ENCODE measurements at places on chromosomes 11 and 22.

DNA sequence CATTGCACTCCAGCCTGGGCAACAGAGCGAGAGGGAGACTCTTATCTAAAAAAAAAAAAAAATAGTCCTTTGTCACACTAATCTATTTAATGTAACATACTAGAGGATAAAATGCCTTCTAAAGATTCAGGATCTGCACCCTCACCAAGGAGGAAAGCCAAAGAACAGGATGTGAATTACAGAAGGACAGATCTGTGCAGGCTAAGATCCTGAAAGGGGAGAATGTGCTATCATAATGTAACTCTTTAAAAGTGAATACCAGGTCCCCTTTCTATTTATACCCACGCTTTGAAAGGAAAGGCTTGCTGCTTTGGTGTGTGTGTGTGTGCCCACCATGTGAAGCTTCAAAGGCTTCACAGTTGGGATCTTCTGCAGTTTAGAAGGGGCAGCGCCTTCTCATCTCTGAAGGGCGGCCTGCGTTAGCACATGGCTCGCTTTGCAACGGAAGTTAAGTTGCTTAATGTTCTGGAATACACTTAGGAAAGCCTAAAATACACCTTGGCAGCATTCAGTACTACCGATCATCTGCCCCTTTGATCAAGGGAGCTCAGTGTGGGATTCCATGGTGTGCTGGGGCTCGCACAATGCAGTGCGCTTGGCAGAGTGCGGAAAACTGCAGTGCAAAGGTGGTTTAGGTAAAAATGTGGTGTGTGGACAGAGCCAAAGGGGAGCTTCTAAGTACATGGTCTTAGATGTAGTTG is 6.8 kb downstream of the CECR2 start:
- no peak for DNase-seq

GRCh38 chr11:85086504-85087284 is 540.5 kb downstream of the DLG2 start:
- DNase-seq = no peak

DNA sequence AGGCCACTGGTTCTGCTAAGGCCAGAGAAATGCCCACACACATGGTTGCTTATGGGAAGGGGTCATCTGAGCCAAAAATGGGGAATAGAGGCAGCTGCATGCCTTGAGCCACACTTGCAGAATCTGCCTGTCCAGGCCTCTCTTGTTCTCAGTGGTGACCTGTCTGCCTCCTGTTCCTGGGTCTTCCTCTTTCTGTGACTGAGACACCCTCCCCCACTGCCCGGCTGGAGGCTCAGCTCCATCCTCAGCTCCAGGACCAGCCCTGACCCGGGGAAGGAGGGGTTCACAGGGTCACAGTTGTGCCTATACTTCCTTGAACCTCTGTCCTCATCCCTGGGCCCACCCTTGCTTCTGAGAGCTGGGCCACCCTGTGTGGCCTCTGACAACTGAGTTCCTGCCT is 52.3 kb downstream of the CSF2RB start:
- no peak for DNase-seq

DNA sequence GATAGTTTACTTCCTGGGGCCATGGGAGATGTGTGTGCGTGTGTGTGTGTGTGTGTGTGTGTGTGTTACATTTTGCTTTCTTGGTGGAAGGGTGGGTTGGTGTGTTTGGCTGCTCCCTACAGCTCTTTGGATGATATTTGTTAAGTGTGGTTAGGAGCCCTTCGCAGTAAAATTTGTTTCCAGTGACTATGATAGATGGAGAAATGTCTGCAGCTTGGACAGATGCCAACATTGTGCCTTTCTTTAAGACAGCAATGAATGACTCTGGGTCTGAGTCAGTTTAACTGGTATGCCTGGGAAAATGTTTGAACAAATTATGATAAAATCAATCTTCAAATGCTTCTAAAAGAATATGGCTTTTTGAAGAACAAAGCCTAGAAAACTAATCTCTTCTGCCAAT is 102.7 kb upstream of the TRPC6 start:
- DNase-seq = peak; percentile 57

DNA sequence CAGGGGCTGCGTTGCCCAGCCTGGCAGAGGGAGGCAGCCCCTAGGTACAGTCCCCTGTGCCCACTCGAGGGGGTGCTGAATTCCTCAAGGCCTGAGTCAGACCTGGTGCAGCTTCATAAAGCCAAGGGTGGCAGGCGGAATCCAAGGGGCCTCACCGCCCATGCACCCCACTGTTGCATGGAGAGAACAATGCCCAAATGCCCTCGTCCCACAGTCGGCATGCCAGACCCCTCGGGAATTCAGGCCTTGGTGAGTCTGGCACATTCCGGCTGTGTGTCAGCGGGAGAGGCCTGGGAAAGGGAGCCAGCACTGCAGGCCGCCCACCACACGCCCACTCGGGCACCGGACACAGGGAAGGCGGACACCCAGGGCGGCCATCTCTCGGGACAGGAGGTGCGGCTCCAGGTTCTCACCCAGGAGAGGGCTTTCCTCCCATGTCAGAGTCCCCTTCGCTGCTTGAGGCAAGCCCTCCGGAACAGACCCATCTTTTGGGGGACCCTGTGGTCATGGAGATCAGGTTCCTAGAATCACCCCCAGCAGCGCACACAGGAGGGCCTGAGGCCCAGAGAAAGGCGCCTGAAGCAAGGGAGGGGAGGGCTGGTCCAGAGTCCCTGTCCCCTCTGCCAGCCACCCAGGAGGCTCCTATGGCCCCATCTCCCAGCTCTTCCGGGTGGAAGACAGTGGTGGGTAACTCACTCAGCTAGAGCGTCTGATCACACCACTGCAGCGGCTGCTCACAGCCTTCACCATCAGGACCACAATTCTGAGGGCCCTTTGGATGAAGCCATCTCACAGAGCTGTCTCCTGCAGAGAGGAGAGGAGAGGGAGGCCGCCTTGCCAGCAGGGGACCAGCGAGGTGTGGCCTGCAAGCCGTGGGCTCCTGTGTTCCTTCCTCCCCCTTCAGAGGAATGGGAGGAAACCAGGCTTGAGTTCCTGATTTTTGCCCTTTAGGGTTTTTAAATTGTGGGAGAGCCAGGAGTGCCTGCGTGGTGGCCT is 31.6 kb upstream of the KCNQ1OT1 start:
- DNase-seq = no peak

GRCh38 chr11:126500981-126501380 is 145.5 kb downstream of the ST3GAL4 start:
- no peak for DNase-seq

DNA sequence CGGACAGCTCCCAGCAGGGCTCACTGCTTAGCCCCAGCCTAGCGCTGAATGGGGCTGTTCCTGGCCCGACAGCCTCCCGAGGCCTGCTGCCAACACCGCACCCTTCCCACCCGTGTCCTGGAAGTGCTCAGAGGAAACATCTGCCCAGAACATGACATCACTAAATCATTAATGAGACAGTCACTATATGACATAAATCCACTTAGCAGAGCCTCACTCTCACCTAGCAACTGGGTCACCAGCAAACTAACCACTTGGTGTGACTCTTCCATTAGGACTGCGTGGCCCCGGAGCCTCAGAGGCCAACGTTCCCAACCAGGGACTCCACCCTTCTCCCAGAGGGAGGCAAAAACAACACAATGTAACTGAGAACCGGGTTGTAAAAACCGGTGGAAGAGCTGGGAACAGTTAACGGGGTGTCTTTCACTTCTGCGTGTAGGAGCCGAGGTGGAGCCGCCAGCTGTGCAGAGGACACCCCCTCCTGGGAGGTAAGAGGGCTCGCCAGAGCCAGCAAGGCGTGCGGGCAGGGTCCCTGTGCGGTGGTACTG is 21.4 kb upstream of the PACSIN2 start:
- DNase-seq = no peak

DNA sequence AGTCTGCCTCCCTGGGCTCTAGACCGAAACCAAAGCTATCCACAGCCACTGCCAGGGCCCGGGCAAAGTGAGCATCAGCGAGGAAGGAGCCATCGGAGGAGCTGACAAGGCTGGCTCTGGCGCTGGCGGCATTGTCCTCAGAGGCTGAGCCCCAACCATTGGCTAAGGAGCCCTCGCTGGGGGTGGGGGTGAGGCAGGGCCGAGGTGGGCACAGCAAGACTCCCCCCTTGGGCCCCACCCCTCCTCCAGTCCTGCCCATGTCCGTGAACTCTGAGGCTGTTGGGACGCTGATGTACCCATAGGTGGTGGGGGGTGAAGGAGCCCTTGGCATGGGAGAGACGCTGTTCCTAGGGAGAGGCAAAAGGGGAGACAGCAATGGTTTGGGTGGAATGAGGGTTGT is 11.2 kb downstream of the ROBO4 start:
- DNase-seq = peak; percentile 0

DNA sequence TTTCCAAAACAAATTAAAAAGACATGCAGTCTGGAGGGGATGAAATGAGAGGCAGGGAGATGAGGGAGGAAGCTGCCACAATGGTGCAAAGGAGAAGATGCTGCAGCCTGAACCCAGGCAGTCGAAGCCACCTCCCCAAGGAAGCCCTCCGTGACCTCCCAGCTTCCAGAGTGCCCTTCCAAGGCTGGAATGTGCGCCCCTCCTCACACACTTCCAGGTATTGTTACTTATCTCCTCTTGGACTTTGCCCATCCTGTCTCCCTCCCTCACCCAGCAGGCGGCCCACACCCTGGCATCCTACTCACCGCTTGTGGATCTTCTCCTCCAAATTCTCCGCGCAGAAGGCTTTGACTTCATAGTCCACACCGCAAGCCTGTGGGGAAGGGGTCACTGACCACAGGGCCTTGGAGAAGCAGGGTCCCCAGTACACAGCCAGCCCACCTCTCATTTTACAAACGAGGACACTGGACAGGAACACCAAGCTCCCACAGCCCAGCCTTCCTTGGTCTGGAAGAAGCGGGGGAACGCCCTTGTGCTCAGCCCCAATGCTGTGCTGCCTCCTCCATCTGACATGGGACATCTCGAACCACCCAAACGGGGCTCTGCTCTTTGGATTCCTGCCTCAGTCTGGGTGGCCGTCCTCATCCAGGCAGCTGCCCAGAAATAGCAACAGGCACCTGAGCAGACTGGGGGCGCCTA is 40.3 kb downstream of the TPBGL start:
- no peak for DNase-seq

GRCh38 chr11:134510233-134511040 is 98.4 kb upstream of the B3GAT1 start:
- peak; percentile 24 for DNase-seq

DNA sequence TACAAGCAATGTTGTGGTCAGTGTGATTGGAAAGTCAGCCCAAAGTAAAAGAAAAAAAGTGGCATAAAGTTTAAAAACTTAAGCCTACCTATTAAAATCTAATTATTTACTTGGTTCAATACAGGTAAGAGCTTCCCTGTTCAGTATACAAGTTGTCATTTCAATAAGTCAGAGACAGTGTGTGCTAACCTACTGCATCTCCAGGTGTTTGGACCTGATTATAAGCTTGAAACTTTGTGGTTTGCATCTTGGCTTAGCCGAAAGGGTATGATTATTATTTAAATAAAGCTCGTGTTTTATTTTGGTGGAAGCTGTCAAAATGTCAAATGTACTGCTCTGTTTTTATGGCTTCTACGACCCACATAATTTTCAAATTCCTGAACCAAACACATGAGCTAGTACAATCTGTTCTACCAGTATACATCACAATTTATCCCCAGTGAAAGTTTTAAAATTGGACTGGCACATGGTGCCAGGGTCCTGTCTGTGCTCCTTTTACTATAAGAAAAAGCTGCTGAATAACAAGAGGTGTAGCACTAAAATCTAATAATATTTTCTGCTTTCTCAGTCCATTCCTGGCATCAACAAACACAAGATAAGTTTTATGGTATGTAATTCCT is 103.9 kb upstream of the ANO3 start:
- no peak for DNase-seq

DNA sequence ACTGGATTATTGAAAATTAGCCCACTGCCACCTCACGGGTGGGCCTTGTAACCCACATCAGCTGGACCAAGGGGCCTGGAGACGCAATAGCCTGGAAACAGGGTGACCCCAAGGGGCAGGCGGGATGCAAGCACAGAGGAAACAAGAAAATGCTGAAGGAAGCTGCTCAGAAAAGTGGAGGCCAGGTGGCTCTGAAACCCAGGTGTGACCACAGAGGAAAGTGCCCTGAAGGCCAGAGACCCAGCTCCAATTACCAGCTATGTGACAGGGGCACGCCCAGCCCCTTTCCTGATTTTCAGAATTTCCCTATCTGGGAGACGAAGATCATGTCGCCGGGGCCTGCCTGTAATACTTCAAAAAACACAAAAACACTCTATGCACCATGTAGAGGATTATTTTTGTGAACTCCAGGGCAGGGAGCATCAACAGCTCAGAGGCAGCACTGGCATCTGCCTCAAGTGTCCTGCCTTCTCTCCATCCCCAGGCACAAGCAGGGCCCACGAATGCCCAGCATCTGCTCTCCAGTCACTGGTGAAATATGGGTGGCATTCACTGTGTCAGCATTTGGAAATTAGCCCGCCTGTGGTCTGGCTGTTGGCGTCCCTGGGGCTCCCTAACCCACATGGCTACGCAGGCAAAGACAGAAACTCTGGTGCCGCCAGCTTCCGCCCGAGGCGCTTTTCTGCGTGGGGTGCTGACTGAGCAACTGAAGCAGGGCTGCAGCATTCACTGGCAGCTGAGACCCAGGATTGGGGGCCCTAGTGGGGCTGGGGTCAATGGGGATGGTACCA is 6.3 kb downstream of the KCNJ1 start:
- no peak for DNase-seq

DNA sequence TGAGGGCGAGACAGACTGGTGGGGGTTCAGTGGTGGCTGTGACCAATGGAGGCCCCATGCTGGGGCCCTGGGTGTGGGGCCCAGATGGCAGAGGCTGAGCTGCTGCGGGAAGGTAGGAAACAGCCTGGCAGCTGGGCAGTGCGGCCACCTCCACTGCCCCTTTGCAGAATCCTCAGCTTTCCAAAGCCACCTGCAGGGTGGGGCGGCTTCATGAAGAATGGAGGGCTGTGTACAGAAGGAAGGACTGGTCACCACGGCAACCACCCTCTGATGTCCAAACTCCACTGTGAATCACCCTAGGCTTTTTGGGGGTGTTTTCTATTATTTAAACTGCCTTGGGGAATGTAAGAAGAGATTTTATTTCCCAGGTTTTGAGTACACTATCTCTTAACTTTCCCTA is 166.3 kb upstream of the NAV2 start:
- DNase-seq = no peak

- no peak for DNase-seq
Measured at GRCh38 chr11:67271541-67272284, 5.4 kb downstream of the GRK2 start.

DNA sequence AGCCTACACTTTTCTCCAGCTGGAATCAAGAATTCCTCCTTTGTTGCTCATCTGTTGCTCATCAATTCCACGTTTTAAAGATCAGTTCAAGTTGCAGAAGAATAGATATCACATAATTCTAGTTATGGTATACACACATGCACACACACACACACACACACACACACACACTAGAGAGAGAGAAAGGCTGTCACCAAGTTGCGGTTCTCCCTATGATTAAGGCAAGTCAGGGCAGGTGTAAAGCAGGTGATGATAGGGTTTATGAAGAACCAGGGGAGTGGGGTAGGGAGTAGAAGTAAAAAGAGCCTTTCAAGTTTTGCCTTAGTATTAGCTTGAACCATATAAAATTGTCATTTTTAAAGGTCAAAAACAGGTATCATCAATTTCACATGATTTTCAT is 31.7 kb upstream of the TMPRSS4 start:
- no peak for DNase-seq

DNA sequence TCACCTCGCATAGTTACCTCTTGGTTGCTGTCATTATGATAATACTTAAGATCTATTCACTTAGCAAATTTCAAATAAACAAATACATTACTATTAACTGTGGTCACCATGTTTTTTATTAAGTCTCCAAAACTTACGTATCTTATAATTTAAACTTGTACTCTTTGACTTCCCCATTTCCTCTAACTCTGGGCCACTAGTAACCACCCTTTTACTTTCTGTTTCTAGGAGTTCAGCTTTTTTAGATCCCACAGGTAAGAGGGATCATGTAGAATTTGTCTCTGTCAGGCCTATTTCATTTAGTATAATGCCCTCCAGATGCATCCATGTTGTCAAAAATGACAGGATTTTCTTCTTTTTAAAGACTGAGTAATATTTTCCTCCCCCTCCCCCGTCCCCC is 212.4 kb upstream of the C11orf87 start:
- no peak for DNase-seq

All from stomach (tissue), 19 donors.